ENCODE measurements at places on chromosomes 2 and 18. TPM values are rescaled to one million over a fixed set of nuclear protein-coding genes. Genes with fewer than 3 reads are reported as not detected.

DNA sequence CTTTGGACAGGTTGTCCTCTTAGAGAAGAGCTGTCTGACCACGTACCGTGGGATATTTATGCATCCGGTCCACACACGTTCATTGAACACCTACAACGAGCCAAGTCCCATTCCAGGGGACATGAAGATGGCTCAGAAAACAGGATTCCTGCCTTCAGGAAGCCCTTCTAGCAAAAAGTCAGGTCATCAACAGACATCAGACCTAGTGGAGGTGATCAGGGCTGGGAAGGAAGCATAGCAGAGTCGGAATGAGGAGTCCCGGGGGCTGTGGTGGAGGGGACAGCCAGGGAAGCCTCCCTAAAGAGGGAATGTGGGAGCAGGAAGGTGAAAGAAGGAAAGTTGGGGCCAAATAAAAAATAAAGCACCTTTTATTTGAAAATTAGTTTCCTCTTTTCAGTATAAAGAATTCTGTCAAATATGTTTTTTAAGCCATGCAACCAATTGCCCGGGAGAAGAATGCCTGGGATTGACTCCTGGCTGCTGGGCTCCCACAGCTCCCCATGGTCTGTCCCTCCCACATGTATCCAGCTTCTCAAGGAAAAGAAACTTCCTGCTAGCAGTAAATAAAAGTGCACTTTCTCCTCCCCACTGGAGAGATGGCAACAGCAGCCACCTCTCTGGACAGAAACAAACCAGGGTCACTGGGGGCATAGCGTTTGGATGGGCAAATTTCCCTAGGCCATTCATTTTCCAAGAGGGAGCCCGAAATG, 144.8 kb downstream of the SMAD7 start:
- DNase-seq: no peak

DNA sequence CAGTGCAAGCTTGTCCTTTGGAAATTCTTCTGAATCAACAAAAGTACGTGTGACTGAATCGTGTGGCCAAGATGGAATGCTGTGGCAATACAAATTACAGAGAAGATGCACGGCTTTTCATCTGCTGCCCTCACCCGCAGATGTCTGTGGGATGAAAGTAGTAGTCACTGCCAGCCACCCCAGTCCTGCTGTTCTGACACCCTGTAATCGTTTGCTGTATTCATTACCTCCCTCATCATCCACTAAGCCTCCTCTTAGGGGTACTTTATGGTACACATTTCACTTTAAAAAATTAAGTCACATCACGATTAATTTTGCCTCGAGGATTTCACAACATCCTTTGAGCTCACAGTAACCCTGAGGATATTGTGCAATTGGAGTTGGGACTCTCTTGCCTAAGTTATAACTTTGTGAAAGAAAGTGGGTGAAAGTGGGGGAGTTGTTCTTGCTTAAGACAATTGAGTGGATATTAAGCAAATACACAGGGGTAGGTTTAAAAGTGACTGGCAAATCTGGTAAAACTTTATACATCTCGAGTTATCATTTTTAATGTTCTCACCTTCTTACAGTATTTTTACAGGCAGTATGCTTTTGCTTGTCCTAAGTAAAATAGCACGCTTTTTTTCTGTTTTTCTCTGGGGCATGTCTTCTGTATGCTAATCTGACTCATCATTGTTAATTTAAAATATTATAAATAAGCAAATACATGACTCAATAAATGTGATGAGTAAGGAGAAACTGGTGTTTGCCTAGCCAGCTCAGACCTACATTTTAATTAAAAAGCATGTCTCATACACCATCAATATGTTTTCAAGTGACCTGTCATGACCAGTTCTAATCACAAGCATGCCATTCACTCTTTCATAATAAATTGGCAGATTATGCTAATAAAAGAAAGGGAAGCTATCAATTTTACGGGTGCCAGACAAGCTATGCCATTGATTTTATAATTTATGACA, 680.9 kb downstream of the IRS1 start:
- DNase-seq: peak; percentile 33

DNA sequence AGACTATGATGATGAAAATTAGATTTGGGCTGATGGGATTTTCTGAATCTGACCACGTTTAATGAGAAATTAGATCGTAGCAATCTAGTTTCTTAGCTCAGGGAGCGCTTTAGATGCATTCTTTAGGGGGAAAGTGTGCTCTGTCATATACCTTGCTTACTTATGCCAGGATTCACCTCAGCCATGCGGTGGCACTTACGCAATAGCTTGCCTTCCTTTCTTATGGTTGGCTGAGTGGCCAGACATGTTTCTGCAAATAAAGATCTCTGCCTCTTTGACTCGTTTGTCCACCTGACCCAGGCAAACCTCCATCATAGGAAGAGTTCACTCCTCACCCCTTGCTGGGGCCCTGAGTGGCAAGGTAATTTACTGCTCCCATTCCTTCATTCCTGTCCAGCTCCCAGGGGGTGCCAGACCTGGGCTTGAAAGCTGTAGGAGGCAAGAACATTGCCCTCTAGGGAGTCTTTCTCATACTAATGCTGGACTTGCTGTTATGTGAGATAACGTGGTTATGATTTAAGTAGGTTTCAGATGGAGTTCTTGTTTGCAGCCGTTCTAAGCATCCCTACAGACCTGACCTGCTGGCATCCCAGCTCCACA, 57.1 kb downstream of the FBLN7 start:
- no peak for DNase-seq

Gene NYAP2
- 0.30 TPM for total RNA-seq

DNA sequence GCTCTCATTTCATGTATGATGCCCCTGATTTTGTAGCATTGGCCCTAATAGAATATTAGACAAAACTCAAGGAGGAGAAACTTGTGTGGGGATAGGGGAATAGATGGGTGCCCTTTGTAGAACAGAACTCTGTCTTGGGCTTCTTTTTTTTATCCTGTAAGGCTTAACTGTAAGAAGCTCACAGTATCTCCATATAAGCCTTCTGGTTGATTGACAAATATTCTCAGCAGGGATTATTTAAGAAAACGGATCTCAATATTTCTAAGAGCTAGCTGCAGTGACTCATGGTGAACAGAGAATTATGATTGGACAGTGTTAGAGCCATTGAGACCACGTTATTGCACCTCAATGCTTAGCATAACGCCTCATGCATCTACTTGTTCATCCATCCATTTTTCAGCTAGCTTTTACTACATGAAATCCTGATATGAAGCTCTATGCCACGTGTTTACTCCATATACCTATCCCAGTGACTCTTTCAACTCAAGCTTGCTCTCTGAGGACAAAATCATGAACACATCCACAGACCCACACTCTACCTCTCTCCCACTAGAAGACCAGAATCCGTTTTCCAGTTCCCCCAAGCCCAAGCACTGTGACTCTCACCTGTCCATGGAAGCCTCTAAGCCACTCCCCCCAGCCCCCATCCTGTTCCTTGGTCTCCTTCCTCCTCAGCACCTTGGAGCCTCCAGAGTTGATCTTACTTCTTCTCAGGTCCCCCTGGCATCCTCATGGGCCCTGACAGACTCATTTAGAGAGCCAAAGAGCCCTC, 99.2 kb downstream of the BCL2L11 start:
- no peak for DNase-seq

Gene CCNT2
- total RNA-seq: 19.1 TPM

Gene ARHGAP15
- not detected for total RNA-seq

Gene IL36RN
- 1.0 TPM for total RNA-seq

DNA sequence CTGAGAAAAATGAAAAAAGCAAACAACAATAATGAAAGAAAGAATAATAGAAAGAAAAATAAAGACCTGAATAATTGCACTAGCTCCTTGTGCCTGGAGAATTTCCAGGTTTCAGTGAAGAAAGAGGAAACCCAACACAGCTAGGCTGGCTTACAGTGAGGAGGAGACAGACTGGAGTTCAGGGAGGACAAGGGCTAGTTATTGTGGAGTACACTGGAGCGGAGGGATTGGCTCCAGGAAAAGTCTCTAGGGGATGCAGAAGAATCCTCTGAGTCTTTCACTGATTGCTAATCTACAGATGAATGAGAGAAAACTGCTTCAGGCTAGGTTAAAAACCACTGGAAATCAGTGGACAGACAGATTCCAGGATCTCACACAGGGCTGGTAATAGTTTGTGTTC, 163.6 kb upstream of the RBMS1 start:
- no peak for DNase-seq

GRCh38 chr2:36912695-36913094, 53.6 kb downstream of the STRN start:
- no peak for DNase-seq

GRCh38 chr2:171206422-171207115, 45.9 kb upstream of the TLK1 start:
- DNase-seq: no peak

DNA sequence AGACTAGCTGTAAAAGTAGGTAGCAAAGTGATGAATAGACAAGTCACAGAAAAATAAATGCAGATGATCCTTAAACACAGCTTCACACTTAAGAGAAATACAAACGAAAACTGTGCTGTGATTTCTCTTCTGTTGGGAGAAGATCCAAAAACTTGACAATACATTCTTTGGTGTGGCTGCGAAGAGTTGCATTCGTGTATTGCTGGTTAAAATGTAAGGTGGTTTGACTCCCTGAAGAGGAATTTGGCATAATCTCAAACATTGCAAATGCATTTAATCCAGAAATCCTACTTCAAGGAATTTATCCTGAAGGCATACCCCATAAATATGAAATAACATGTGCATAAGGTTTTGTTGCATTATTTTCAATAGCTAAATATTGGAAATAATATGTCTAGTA, 7.1 kb downstream of the CCNYL1 start:
- DNase-seq: no peak

- no peak for DNase-seq
Measured at GRCh38 chr18:286515-287310, 18.9 kb upstream of the THOC1 start.

Gene CLK1
- 57.0 TPM for total RNA-seq

Gene SIX3
- 1.4 TPM for total RNA-seq

Gene KCNIP3
- 3.5 TPM for total RNA-seq

Gene PECR
- 16.0 TPM for total RNA-seq

GRCh38 chr2:149741646-149742045, 154.1 kb upstream of the MMADHC start:
- no peak for DNase-seq

DNA sequence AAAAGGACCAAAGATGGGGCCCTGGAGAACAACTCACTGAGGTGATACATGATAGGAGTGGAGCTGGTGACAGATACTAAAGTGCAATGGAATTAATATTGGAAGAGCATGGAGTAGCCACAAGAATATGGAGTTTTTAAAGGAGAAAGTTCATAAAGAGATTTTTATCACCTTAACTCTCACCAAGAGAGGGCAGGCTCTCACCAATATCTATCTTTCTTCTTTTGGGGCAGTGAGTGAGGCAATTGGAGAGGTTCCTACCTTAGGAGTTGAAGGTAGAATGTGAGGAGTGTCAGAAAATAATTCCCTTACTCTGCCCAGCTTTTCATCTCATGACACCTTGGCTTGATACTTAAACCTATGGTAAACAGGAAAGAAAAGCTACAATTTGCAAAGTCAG, 233.7 kb upstream of the CWC22 start:
- DNase-seq: peak; percentile 52

Gene SLC8A1
- total RNA-seq: 13.5 TPM

Gene CYBRD1
- total RNA-seq: 132 TPM

DNA sequence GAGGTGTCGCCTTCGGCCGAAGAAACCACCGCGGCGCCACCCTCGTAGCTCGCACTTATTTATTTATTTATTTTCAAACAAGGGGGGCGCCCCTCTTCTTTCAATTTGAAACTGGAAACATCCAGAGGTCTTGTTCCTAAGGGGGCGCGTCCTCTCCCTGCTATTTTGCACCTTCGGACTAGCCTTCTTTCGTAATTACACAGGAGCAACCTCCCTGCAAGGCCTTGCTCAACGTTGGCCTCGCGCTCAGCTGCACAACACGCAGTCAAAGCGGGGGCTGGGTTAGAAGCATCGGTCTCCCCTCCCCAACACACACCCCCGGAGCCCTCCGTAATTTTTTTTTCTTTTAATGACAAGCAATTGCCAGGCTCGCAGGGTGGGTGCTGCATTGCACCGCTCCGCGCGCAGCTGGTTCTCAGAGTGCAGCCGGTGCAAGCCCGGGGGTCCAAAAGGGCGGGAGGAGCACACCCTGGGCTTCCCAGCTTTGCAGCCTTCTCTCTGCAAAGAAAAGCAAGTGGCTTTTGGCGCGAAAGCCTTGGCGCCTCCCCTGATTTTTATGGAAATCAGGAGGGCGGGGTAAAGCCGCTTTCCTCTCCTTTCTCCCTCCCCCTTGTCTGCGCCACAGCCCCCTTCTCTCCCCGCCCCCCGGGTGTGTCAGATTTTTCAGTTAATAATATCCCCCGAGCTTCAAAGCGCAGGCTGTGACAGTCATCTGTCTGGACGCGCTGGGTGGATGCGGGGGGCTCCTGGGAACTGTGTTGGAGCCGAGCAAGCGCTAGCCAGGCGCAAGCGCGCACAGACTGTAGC, at the start of gene MYCN:
TSS of gene MYCN (plus strand) at position 697 of the 807 bp plus-strand sequence. CDS start 1,515 bp downstream, outside the sequence.
- DNase-seq: no peak

GRCh38 chr2:3491716-3492474, 27.4 kb downstream of the ADI1 start:
- DNase-seq: no peak

DNA sequence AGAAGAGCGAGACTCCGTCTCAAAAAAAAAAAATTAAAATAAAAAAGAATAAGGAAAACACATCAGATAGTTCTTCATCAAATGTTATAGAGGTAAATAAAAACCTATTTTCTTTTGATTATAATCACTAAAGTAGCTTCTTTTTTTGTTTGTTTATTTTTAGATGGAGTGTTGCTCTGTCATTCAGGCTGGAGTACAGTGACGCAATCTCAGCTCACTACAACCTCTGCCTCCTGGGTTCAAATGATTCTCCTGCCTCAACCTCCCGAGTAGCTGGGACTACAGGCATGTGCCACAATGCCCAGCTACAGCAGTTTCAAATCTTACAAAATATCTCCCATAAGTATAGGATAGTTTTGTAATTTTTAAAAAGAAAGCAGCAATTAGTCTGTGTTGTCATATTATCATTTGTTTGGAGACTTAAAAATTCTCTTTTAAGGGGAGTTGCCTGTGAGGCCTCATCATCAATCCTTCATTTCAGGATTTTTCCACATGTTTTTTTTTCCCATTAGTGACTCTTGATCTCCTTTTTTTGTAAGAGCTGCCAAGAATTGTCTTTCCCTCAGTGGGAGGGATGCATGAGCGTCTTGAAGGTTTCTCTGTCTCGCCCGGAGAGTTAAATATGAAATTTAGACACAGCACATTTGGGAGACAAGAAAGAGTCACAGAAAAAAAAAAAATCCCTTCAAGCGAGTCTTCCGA, 275.9 kb downstream of the CDCA7 start:
- no peak for DNase-seq

Gene UGT1A1
- total RNA-seq: 64.8 TPM
